Sigmoid colon (tissue), 7 donors: ENCODE measurements at places on chromosomes 7 and 10.

- DNase-seq: no peak
Measured at GRCh38 chr7:114939484-114940097, 17.7 kb downstream of the MDFIC start.

- DNase-seq: no peak
Measured at GRCh38 chr10:47361293-47361692, 13.1 kb downstream of the RBP3 start.

DNA sequence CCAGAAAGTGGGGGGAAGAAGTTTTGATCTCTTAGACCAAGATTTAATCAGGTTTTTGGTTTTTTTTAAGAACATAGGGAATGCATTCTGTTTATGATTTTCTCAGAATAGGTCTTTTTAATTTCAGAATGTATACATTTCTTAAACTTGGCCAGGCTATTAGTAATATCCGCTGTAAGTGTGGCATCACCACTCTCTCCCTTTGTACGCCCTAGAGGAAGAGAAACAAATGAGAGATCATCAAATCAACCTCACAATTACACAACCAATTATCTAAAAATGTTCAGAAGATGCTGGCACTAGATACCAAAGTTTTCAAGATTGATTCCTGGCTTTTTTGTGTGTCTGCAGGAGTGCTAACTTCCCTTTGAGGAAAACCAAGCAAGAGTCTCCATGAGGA is 70.0 kb downstream of the KLF6 start:
- no peak for DNase-seq

DNA sequence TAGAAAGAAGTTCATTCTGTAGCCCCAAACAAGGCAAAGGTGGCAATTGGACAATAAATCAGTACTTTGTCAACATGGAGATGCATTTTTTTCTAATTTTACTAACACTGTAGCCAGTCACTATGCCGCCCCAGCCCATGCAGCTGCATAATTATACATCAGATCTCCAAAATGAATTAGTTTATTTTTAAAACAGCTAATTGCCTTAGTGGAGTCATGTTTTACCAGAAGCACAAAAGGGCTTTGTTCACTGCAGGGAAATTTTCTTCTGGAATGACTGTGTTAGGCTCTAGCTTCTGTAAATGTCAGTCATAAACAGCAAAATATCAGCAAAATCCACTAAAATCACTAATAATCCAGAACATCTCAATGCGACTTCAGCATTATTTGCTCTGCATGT is 20.1 kb upstream of the HDAC9 start:
- no peak for DNase-seq

GRCh38 chr10:95688648-95689047 is 5.1 kb downstream of the TCTN3 start:
- no peak for DNase-seq

GRCh38 chr10:113666682-113667252 is 2.9 kb upstream of the NRAP start:
- DNase-seq: no peak

DNA sequence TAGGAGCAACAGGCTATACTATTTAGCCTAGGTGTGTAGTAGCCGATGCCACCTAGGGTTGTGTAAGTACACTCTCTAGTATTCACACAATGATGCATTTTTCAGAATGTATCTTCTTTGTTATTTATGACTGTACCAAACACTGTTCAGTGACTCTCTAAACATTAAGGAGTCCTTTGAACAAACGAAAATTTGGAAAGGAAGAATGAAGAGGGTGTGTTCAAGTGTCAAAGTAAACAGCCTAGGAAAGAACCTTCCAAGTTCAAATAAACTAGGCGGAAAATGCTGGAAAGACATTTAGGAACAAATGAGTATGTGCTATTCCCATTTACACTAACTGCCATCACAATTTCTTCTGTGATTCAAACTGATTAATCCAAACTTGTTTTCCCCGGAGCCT is 142.4 kb downstream of the CHCHD3 start:
- DNase-seq: no peak

- no peak for DNase-seq
Measured at GRCh38 chr7:17971411-17971810, 31.1 kb upstream of the SNX13 start.

DNA sequence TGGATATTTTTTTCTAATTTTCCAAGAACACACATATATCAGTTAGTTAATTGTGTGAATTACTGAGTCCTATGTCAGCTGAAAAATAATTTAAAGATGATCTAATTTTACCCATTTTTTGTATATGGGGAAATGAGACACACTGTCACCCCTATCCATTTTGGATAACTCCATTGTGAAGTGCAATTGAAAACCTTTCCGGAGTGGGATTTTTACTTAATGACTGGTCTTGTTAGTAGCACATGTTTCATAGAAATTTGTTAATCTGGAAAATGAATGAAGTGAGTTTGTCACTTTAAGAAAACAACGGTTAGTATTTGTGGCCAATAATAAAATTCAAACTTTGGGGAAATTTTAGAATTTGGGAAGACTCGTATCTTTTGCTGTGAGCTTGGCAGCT is 2.0 kb downstream of the GARS1 start:
- no peak for DNase-seq

GRCh38 chr7:118793582-118793981 is 569.1 kb downstream of the ANKRD7 start:
- no peak for DNase-seq

GRCh38 chr10:109393425-109393824 is 529.9 kb downstream of the XPNPEP1 start:
- DNase-seq: no peak

- no peak for DNase-seq
Measured at GRCh38 chr10:78025685-78026364, 3.5 kb downstream of the POLR3A start.

DNA sequence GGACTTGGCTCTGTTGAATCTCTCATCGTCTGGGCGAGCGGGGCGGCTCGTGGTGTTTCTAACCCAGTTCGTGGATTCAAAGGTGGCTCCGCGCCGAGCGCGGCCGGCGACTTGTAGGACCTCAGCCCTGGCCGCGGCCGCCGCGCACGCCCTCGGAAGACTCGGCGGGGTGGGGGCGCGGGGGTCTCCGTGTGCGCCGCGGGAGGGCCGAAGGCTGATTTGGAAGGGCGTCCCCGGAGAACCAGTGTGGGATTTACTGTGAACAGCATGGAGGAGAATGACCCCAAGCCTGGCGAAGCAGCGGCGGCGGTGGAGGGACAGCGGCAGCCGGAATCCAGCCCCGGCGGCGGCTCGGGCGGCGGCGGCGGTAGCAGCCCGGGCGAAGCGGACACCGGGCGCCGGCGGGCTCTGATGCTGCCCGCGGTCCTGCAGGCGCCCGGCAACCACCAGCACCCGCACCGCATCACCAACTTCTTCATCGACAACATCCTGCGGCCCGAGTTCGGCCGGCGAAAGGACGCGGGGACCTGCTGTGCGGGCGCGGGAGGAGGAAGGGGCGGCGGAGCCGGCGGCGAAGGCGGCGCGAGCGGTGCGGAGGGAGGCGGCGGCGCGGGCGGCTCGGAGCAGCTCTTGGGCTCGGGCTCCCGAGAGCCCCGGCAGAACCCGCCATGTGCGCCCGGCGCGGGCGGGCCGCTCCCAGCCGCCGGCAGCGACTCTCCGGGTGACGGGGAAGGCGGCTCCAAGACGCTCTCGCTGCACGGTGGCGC is at the start of gene EN2:
EN2 (plus strand) TSS at position 19 of the 767 bp plus-strand sequence; CDS start at position 268, 249 bp downstream.
- no peak for DNase-seq

DNA sequence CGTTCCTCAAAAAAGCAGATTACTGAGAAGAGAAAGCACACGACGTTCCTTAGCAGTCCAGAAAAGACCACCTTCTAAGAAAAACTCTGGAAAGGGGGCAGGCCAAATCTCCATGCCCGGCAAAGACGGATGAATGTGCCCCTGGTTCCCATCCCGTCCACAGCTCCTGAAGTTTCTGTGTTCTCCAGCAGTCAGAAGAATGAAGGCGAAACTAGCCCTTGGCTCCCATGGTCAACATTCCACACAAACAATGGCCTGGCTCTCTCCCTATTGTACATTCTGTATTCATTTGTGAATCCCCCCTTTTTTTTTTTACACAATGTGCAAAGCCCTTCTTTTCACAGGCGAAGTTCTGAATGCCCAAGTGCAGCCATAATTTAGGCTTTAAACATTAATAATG is 5.3 kb downstream of the CTBP2 start:
- peak; percentile 56 for DNase-seq

GRCh38 chr10:60497364-60497763 is 107.7 kb upstream of the ANK3 start:
- no peak for DNase-seq

DNA sequence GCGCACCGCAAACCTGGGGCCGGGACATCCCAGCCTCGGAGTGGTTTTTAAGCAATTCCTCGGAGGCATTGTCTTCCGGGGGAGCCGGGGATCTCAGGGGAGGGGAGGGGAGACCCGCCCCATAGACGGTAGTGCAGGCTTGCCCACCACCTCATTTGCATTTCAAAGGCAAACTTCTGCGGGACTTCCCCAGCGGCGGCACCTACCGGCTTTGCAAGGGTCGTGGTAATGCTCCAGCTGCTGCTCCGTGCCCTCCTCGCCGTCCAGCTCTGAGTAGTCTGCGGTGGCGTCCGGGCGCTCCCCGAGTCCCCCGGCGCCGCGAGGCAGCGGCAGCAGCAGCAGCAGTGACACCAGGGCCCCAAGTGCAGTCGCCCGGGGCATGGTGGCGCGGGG is 425 bp downstream of the TLL2 start:
- no peak for DNase-seq

DNA sequence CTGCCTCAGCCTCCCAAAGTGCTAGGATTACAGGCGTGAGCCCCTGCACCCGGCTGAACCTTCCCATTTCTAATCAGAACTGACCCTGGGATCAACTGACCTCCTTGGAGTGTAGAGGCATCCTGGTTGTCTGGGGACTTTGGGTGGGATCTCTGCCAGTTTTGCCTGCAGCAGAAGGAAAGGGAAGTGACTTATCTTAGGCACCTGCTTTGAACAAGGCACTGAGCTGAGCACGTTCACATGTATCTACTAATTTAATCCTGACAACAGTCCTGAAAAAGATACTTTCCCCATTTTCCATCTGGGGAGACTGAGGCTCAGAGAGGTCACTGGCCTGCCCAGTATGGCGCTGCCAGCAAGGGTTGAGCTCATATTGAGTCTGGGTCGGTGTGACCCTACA is 153.4 kb downstream of the CUX1 start:
- no peak for DNase-seq

GRCh38 chr10:32958085-32959005 is at the start of gene ITGB1:
ITGB1 (minus strand) TSS chr10:32958230; CDS start chr10:32935558, 22,672 bp downstream.
- peak; percentile 99 for DNase-seq

DNA sequence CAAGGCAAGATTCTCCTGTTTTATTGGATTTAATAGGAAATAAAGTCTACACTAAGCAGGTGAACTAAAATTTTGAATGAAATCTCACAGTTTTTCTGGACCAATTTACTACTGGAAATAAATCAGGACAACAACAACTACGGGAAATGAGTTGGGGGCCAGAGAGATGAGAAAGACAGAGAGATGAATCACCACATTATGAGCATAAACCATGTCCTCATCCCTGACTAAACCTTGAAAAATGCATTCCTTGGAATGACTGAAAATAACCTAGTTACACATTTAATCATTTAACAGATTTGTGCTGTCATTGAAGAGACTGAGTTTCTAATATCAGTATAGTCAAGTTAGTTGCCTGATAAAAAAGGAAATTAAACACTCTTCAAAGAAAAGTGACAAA is 608.4 kb upstream of the KCND2 start:
- DNase-seq: no peak

- DNase-seq: no peak
Measured at GRCh38 chr7:51645702-51646298, 329.2 kb upstream of the COBL start.

GRCh38 chr10:126062131-126063032 is 166.0 kb downstream of the FANK1 start:
- peak; percentile 84 for DNase-seq

DNA sequence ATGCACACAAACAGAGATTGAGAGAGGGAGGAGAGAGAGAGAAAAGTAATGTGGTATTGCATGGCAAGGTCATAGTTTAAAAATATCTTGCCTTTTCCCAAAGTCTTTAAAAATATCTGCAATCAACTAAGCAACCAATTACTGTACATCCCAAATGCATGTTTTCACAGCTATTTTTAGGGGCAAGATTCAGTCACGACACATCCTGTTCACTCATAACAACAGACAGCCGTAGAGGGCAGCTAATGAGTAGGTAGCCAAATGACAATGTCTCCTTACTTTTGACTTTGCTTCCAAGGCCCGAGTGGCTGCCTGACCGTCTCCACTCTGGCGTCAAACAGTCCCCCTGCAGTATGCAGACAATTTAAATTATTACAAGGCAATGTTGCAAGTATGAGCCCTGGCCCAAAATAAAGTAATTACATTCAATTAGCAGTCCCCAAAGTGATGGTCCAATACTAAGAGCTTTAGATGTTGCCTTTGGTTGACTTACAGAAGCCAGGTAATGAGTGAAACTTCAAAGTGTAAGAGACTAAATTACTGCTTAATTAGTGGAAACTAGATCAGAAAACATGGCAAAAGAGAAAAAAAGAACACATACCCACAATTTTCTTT is 162.9 kb downstream of the MBL2 start:
- DNase-seq: no peak
